ENCODE measurements at places on chromosomes 7 and 10. TPM values are rescaled to one million over a fixed set of nuclear protein-coding genes. Genes with fewer than 3 reads are reported as not detected.
A peak's percentile ranks its signal among the peaks of the same experiment; 100 is the strongest.

GRCh38 chr10:110460111-110460809, 37.4 kb upstream of the DUSP5 start:
- ATAC-seq: peak; percentile 42

Gene EGFR
- 101 TPM for total RNA-seq

GRCh38 chr7:149245744-149246143, 6.3 kb downstream of the ZNF212 start:
- no peak for ATAC-seq

Gene TMEM236
- 0.16 TPM for total RNA-seq

- no peak for ATAC-seq
Measured at GRCh38 chr7:37493123-37493522, 44.5 kb upstream of the ELMO1 start.

- ATAC-seq: no peak
Measured at GRCh38 chr7:71630516-71630915, 498.6 kb downstream of the GALNT17 start.

GRCh38 chr7:140423501-140423900, 19.6 kb downstream of the RAB19 start:
- ATAC-seq: no peak

- no peak for ATAC-seq
Measured at GRCh38 chr10:101777619-101778145, 1.8 kb upstream of the FGF8 start.

DNA sequence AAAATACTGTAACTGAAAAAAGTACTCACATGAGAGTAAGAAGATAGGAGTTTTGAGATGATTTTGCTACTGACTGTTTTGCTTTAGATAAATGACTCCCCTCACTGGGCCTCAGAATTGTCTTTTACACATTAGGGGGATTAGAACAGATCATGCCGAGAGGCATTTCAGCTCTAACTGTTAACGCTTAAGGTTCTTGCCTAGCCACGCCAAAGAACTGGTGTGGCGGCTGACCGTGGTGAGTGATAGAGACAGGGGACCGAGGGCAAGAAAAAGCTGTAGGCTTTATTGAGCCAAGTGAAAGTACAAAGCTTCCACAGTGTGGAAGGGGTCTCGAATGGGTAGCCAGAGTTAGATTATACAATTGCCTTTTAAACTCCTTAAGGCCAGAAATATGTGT, 368.5 kb upstream of the MYO3A start:
- no peak for ATAC-seq

Gene PHKG1
- total RNA-seq: 0.88 TPM

DNA sequence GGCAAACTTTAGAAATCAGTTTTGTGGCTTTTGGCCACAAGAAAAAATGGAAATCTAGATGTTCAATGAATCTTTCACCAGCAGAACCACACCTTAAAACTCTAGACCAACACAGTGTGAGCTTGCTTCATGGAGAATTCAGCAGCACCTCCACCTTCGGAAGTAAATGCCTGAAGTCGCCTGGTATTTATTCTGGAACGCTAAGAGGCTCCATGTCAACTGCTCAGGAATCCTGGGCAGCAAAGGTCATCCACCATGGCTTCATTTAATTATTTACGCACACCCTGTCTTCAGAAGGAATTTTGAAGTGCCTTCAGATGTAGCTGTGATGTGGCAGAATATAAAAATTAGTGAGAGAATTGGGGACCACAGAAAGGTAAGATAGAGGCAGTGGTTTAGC, 167.7 kb downstream of the GFRA1 start:
- ATAC-seq: no peak

- ATAC-seq: no peak
Measured at GRCh38 chr7:137454246-137454724, 110.8 kb upstream of the PTN start.

Gene DGKB
- 0.08 TPM for total RNA-seq

GRCh38 chr7:29866490-29866930, 60.2 kb downstream of the WIPF3 start:
- no peak for ATAC-seq

Gene FXYD4
- not detected for total RNA-seq

DNA sequence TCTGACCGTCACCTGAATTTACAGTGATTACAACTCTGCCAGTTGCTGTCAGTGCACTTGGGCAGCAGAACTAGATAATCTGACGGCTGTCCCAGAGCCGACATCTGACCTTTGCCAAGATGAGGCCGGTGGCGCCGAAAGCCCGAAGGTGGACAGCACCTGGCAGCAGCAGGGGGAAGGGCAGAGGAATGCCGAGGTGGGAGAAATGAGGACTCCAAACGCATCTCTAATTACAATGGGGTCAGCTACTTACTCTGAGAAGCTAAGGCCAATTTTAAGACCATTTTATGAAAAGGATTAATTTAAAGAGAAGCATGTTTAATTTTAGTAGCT, 33.8 kb downstream of the TRIM8 start:
- ATAC-seq: no peak

DNA sequence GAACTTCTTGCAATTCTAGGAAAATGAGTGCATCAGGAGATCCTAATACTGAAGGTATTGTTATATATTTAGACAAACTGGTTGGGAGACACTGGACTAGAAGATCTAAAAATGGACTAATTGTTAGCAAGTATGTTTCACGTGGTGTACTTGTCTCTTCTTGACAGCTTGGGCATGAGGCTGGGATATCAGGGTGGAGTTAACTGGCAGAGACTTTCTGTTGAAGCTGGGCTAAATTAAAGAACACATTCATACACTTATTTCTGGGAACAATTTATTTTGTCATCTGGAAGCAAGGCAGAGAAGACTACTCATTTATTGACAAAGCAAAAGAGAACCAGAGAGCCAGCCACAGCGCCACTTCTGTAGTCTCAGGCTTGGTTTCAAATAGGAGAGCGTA, 25.9 kb downstream of the TYW1 start:
- ATAC-seq: no peak

GRCh38 chr7:68107261-68107660, 1110.6 kb downstream of the TYW1 start:
- no peak for ATAC-seq

Gene NRCAM
- 10.9 TPM for total RNA-seq

Gene MYOF
- total RNA-seq: 134 TPM

- no peak for ATAC-seq
Measured at GRCh38 chr7:464454-465401, 54.9 kb downstream of the PDGFA start.

- ATAC-seq: no peak
Measured at GRCh38 chr7:15461576-15461975, 100.2 kb downstream of the AGMO start.

Gene GRM3
- total RNA-seq: not detected

Gene DDC
- not detected for total RNA-seq

DNA sequence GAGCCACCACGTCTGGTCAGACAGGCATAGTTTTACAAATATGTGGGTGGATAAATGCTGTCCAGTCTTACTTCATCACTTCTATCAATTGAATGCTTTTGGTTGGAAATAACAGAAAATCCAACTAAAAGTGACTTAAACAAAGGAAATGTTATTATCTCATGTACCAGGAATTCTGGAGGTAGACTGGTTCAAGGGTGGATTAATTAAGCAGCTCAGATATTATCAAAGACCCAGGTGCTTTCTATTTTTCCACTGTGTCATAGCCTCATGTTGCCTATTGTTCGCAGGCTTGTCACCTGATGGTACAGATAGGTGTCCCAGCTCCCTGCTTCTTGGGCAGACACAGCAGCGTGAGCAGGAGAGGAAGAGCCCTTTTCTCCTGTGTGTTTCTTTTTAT, 156.1 kb upstream of the CTBP2 start:
- no peak for ATAC-seq

Gene ELFN1
- total RNA-seq: 0.68 TPM

DNA sequence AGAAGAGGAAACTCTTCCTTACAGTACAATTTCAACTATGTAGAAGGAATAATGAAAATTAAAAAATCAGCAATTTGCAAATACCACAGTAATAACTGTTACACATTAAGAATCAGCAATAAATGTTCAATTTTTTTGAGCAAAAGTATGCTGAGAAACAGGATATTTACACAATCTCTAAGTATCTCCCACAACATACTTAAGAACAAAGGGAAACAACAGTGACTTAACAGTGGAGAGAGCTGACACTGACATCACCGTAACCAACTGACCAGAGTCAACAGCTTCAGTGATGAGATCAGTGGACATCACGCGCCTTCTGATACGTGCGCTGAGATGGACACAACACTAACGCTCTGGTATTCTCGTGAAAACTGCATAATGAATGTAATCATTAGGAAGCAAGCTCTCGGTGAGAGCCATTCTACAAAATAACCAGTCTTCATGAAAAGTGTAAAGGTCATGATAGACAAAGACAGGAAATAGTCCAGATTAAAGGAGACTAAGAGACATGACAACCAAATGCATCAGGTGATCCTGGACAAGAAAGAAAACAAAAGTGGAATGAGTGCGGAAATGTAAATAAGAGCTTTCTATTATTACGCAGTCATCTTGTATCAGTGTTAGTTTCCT, 82.6 kb downstream of the PIP4K2A start:
- no peak for ATAC-seq

- no peak for ATAC-seq
Measured at GRCh38 chr10:125118011-125118611, 42.3 kb downstream of the CTBP2 start.

Gene NXPH1
- not detected for total RNA-seq

- no peak for ATAC-seq
Measured at GRCh38 chr7:107701191-107701590, 40.6 kb downstream of the SLC26A4 start.

DNA sequence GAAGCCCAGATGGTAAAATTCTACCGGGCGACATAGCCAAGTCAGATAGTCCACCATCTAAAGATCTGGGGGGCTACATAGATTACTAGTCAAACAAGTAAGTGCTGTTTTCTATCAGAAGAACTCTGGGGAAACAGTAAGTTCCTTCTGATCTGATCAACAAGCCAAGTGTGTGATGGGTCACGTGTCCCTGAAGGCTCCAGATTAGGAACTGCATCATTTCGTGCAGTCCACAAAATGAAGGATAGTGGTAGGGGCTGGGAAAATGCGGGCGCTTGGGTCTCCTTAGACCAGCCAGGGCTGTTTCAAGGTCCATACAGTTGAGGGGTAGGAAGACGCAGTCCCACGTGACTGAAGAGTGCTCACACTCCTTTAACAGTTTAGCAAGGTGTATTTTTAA, 1.8 kb upstream of the CHN2 start:
- no peak for ATAC-seq

Gene NKX1-2
- 0.16 TPM for total RNA-seq

Gene TMEM196
- total RNA-seq: not detected
